ENCODE measurements at places on chromosomes 2 and 18.
A peak's percentile ranks its signal among the peaks of the same experiment; 100 is the strongest.

DNA sequence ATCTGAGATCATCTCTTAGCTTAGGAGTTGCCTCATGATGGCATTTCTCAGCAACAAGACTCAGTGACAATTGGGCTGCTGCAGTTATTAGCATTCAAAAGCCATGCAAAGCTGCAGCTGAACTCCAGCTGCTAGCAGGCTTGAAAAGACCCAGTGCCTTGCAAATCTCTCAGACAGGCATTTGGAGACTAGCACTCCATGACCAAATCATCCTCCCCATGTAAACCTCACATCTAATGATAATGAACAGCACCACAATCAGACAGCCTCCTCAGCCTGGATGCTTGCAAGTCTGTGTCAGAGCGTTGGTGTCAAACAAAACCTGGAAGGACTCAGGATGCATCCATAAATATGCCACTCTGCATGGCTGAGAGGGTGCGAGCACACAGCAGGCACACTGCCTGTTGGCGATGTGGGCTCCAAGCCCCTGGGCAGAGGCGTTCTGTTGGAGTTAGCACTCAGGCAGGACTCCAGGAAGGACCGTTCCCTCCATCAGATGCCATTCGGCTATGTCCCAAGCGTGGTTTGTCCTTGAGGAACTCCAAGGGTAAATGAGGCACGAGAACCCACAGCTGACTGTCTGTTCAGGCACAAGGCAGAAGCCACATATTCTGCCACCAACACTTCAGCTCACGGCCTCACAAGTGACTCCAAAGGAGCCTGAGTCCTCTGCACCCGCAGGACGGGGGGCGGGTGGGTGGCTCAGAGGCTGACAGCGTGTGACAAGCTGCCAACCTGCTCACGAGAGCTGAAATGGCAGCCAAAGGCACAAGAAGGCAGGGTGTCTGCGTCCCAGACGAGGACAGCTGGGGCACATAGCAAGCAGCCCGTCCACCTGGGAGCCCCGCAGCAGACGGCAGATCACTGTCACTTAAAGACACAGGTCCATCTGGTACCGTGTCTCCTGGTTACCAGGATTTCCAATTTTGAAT lies 183.8 kb downstream of the MYT1L start:
- DNase-seq = no peak

GRCh38 chr2:137223722-137224121 lies 458.4 kb downstream of the THSD7B start:
- DNase-seq = no peak

- no peak for DNase-seq
Measured at GRCh38 chr18:79156327-79156726, 87.1 kb downstream of the ATP9B start.

GRCh38 chr2:171227066-171227782 lies 66.5 kb upstream of the TLK1 start:
- DNase-seq = no peak

DNA sequence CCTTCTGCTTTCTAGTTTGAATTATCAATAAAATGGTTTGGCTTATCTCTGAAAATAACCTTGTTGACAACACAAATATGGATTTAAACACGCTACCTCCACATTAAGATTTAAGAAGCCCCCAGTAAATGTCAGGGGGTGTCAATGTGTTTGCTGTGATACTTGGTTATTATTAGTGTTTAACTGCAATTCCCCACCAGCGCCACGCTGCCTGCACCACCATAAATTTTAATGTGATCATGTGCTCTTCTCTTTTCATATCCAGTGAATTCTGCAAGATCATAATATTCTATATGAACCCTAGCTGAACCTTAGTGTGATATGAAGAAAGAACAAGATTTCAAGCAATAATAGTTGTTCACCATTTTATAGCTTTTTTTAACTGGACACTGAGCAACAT lies 330.7 kb downstream of the AGPS start:
- no peak for DNase-seq

DNA sequence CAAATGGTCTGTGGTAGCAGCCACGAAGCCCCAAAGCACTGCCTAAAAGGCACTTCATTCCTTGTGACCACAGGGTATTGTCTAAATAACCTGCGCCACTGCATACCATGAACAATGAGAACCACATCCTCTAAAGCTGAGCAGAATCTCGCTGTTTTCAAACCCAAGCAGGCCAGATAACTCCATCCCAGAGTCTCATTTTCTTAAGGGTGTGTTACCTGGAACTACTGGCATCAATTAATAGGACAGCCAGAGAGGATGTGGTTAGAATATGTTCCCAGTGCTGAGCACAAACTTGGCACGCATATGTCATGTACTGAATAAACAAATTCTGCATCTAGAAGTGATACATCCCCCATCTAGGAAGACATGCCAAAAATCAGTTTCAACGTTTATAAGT lies 13.0 kb downstream of the VPS4B start:
- DNase-seq = no peak

GRCh38 chr2:134667081-134667480 lies 51.7 kb downstream of the TMEM163 start:
- DNase-seq = no peak

DNA sequence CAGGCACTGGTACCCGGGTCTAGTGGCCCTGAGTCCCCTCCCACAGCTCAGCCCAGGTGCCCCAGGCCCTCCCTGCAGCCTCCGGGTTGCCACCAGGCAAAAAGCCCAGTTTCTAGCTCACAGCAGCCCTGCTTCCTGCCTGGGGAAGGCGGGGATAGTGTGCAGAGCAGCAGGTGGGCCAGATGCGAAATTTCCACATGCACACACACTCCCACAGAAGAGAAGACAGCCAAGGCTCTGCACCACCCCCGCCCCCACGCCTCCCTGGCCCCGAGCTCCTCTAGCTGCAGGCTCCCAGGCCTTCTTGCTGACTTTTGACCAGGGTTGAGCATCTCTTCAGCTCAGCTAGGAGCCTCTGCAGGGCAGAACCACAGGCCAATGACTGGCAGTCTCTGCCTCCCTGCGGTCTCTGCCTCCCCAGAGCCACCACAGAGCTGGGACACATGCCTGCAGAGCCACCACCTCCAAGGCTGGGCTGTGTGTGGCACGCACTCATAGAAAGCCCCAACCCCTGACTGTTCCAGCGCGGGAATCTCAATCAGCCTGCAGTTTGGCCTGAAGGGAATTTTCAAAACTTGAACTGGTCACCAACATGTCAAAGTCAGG lies 7.2 kb downstream of the SLC66A2 start:
- no peak for DNase-seq

DNA sequence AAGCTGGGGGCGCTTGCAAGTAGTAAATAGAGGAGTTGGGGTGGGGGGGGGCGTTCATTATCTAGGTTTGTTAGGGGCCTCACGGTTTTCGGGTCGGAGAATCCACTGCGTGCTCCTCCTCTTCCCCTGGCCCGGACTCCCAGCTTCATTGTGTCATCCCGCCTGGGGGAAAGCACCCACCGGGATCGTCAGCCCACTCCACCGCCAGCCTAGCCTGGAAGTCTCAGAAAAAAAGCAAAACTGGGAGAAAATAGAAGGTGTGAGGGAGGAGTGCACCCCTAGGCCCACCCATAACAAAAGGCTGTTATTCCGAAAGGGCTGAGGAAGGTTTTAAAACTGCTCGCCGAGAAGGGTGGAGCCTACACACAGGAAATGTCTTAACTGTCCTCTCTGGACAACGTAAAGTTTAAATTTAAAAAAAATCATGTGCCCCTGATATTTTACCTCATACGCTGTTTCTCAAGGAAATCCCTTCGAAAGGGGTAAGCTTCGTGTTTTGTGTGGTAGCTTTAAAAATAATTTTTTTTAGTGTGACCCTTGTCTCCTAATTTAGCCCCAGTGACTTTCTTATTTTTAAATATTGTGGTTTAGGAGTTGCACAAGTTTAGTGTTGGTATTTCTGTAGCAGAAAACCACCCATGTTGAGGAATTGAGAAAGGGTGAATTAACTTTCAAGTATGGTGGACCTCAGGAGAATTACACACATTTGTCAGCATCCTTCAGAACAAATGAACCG lies 104.2 kb downstream of the SPTBN1 start:
- DNase-seq = no peak

DNA sequence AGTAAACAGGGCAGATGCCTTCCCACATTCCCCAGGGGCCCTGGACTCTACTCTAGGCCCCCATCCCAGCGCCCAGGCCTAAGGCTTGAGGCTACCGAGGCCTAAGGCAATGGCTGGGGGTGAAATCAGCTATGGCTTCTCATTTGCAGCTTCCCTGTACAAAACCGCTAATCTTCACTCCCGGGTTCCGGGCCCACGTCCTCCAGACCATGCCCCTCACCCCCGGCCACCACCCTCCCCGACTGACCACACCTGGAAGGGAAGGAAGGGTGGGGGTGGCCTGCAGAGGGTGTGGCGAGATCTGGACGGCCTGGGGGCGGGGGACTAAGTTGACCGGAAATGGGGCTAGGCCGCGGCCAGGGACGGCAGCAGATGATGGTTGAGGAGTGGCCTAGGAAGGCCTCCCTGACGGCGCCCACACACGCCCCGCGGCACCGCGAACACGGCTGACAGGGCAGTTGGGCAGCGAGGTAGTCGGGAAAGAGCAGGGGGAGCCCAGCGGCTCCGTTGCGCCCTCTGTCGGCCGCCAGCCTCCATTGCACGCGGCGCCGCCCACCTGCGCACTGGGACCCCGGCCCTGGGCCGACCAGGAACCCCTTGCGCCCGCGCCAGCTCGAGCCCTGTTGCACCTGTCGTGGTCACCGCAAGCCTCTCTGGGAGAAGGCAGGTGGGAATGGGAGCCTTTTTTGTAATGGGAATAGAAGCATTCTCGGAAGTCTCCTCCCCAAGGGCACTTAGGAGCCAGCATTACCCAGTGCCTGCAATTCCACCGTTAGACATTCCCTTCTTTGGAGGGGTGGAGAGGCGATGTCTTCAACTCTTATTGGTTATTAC lies 117.1 kb upstream of the STPG4 start:
- peak; percentile 53 for DNase-seq

- no peak for DNase-seq
Measured at GRCh38 chr2:53854678-53855077, 5.1 kb downstream of the GPR75 start.

GRCh38 chr2:64738026-64738425 lies 84.3 kb upstream of the SERTAD2 start:
- DNase-seq = no peak

GRCh38 chr2:18976168-18976961 lies 382.1 kb downstream of the OSR1 start:
- DNase-seq = no peak

- no peak for DNase-seq
Measured at GRCh38 chr2:131827481-131828163, 299.9 kb downstream of the CCDC74A start.

- DNase-seq = no peak
Measured at GRCh38 chr2:26564121-26564644, 77.0 kb downstream of the CIB4 start.

GRCh38 chr2:59383473-59383872 lies 1142.3 kb upstream of the FANCL start:
- DNase-seq = no peak

DNA sequence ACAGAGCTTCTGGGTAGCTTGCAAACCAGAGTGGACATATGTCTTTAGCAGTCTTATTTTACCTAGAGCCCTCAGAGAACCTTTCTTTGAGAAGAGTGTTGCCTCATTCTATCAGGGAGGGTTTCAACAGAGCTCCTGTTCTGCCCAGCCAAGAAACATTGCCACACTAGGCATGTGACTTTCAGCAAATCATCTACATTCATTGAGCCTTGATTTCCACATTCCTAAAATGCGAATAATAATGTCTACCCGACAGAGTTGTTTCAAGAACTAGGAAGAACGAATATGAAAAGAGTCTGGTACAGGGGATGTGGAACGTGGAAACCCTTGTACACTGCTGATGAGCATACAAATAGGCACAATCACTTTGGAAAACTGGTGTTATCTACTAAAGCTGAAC lies 7.8 kb upstream of the PRKAG3 start:
- DNase-seq = no peak

DNA sequence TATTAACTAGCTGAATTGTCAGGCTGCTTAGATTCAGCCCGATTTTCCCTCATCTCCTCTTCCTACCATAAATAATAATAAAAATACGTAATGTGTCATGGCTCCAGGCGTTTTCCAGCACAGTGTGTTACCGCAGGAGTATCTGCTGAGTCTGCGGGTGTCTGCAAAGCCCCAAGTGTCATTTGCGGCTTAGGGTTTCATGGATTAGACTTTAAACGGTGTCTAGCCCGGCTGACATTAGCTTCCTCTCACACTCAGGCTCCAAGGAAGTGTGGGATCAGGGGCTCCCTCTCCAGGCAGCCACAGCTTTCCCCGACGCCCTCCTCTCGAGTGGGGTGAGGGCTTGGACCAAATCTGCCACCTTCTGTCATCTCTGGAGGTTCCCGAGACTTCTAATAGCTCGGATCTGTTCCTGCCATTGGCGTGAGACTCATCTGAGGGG lies 14.1 kb upstream of the HOXD1 start:
- DNase-seq = no peak

DNA sequence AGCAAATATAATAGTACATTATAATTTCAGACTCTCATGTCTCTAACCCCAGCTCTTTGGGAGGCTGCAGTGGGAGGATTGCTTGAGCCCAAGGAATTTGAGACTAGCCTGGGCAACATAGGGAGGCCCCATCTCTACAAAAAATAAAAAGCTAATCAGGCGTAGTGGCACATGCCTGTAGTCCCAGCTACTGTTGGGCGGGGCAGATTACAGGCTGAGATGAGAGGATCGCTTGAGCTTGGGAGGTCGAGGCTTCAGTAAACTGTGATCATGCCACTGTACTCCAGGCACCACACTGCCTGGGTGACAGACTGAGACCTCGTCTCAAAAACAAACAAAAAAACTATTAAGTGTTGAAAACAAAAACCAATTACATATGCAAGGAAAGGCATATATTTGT lies 123.0 kb upstream of the MYO3B start:
- no peak for DNase-seq

- no peak for DNase-seq
Measured at GRCh38 chr2:236352761-236353593, 88.8 kb upstream of the ASB18 start.

DNA sequence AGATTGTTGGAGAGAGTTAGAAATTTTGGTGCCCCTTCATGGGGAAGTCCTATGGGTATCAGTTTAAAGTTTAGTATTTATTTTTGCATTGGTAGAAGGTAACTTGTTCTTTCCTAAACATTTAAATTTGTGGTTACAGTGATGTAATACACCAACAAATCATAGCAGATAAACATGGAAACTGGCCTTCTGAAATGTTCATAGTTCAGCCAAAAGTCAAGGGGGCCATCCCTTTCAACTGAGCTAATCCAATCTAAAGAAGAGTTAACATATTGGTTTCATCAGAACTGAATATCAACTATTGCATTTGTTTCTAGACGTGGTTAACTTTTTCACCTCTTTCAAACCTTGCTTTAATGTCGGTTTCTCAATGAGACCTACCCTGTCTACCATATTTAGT lies 46.3 kb downstream of the PPP1R1C start:
- no peak for DNase-seq

- no peak for DNase-seq
Measured at GRCh38 chr2:225574582-225575138, 175.2 kb downstream of the NYAP2 start.

- DNase-seq = no peak
Measured at GRCh38 chr2:42228101-42228500, 58.9 kb downstream of the EML4 start.

Measured in stimulated activated CD4-positive, alpha-beta T cell treated with anti-CD3 and anti-CD28 coated beads, Interleukin-1b, Interleukin-23, amount 100 ng/mL, for 4 hours (primary cell).